ENCODE measurements at places on chromosomes 7 and 10. TPM values are rescaled to one million over a fixed set of nuclear protein-coding genes. Genes with fewer than 3 reads are reported as not detected.

DNA sequence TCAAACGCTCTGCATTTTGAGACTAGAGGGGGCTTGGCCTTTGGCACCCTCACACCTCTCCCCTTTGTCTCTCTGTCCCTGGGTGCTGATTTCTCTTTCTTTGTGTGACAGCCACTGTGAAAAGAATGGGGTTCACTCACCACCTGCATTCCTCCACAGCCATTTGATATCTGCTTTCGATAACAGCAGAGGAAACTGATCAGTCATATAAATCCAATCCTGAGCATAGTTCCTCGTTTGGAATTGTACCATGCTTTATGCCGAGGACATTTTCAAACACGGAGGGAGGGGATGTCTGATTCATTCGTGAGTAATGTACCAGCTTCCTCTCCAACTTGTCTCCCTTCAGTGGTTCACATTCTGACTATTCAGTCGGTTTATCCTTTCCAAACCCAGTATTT lies 15.8 kb downstream of the MET start:
- no peaks in the 10 kb centered on the region for H3K36me3 ChIP-seq
- H3K4me3 ChIP-seq, result no peak overlapping the region
- no peak overlapping the region for H3K27ac ChIP-seq
- DNase-seq, result no peak
- no peaks in the 10 kb centered on the region for H3K27me3 ChIP-seq

- H3K27ac ChIP-seq, result no peak overlapping the region
- H3K27me3 ChIP-seq, result no peaks in the 10 kb centered on the region
- no peak for DNase-seq
Measured at GRCh38 chr7:73681031-73681430, 2.2 kb downstream of the DNAJC30 start.

- peaks cover 15% of the 10 kb centered on the region for H3K4me1 ChIP-seq
- no peak overlapping the region for H3K4me3 ChIP-seq
- H3K36me3 ChIP-seq, result no peaks in the 10 kb centered on the region
- no peak overlapping the region for H3K27ac ChIP-seq
- H3K27me3 ChIP-seq, result no peaks in the 10 kb centered on the region
- DNase-seq, result peak; percentile 79
Measured at GRCh38 chr10:124119946-124120345, 26.5 kb upstream of the CHST15 start.

- H3K27me3 ChIP-seq, result no peaks in the 10 kb centered on the region
- no peaks in the 10 kb centered on the region for H3K36me3 ChIP-seq
- no peak for DNase-seq
- no peak overlapping the region for H3K4me3 ChIP-seq
- no peak overlapping the region for H3K27ac ChIP-seq
Measured at GRCh38 chr10:54402576-54402975, 398.5 kb downstream of the PCDH15 start.

DNA sequence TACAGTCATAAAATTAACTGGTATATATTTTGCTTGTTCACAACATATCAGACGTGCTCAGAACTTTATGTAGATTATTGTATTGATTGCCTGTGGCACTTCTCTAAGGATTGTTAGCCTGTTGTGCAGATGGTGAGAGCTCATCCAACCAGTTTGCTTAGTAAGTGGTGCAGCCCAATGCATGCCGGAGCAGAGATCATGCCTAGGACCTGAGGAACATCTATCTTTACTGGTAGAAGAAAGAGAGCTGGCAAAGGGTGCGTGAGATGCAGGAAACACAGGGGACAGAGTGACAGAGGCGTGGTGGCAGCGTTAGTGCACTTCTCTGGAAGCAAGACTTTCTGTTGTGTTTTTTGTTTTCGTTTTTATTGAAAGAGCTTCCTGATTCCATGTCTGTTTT lies 35.9 kb downstream of the CCM2 start:
- H3K4me1 ChIP-seq, result peaks cover 10% of the 10 kb centered on the region
- DNase-seq, result no peak
- no peak overlapping the region for H3K27ac ChIP-seq
- H3K27me3 ChIP-seq, result no peaks in the 10 kb centered on the region

DNA sequence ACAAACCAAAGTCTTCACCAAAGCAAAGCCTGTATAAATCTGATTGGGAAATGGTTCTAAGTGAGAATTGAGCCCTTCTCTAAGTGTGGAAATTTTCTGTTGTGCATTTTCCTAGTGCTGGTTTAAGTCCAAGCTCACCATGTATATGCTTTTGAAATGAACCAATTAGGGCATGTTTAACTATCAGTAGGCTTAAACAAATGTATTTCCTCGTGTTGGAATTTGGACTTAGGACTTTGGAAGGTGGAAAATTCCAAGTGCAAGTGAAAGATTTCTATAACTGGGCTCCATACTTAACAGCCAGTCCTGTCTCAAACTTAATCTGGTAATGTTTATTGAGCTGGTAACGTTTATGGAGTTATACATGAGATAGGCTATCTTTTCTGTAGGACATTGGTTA lies 28.5 kb downstream of the CCNY start:
- no peak for DNase-seq
- H3K27ac ChIP-seq, result no peak overlapping the region
- H3K36me3 ChIP-seq, result no peaks in the 10 kb centered on the region
- no peaks in the 10 kb centered on the region for H3K27me3 ChIP-seq
- peaks cover 36% of the 10 kb centered on the region for H3K4me1 ChIP-seq

- no peak overlapping the region for H3K27ac ChIP-seq
- no peak for DNase-seq
- H3K4me3 ChIP-seq, result no peak overlapping the region
- no peaks in the 10 kb centered on the region for H3K36me3 ChIP-seq
- no peaks in the 10 kb centered on the region for H3K27me3 ChIP-seq
Measured at GRCh38 chr10:80771902-80772555, 234.3 kb downstream of the SH2D4B start.

- H3K36me3 ChIP-seq, result no peaks in the 10 kb centered on the region
- no peak for DNase-seq
- H3K4me1 ChIP-seq, result no peaks in the 10 kb centered on the region
Measured at GRCh38 chr10:100775386-100775785, 30.0 kb downstream of the PAX2 start.

GRCh38 chr7:117186218-117187010 lies 136.4 kb downstream of the WNT2 start:
- H3K27me3 ChIP-seq, result no peaks in the 10 kb centered on the region
- H3K36me3 ChIP-seq, result peaks cover 13% of the 10 kb centered on the region
- no peak overlapping the region for H3K4me3 ChIP-seq
- DNase-seq, result no peak

DNA sequence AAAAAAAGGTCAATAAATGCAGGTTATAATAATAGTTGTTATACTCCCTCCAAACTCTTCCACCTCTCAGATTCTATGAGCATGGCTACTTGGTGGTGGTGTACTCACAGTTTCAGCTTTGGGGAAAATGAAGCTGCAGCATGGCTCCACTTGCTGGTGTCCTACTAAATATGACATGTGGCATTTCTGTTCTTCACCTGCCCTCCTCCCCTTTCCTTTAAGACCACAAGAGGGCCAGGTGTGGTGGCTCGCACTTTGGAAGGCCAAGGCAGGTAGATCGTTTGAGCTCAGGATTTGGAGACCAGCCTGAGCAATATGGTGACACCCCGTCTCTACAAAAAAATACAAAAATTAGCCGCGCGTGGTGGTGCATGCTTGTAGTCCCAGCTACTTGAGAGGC lies 101.1 kb downstream of the SLC37A3 start:
- H3K27me3 ChIP-seq, result no peaks in the 10 kb centered on the region
- no peak for DNase-seq
- H3K27ac ChIP-seq, result no peak overlapping the region
- H3K36me3 ChIP-seq, result no peaks in the 10 kb centered on the region

- no peak for DNase-seq
- H3K27ac ChIP-seq, result no peak overlapping the region
- no peaks in the 10 kb centered on the region for H3K36me3 ChIP-seq
- H3K4me3 ChIP-seq, result no peak overlapping the region
- H3K4me1 ChIP-seq, result no peaks in the 10 kb centered on the region
- no peaks in the 10 kb centered on the region for H3K27me3 ChIP-seq
Measured at GRCh38 chr7:36316319-36316718, 73.3 kb upstream of the ANLN start.

TAS2R41 gene
- not detected for total RNA-seq

PON3 gene
- total RNA-seq, result 0.88 TPM

CNNM1 gene
- total RNA-seq, result not detected

RHOBTB1 gene
- 10.8 TPM for total RNA-seq

CCDC172 gene
- not detected for total RNA-seq

Measured in heart right ventricle (tissue), 16 donors.